Caco-2 (cell line): ENCODE measurements at places on chromosomes 11 and 22.

GRCh38 chr11:12480401-12480800, 103.0 kb downstream of the PARVA start:
- no peaks in the 10 kb centered on the region for H3K27me3 ChIP-seq
- H3K4me3 ChIP-seq = no peak overlapping the region
- no peaks in the 10 kb centered on the region for H3K4me1 ChIP-seq
- no peak for DNase-seq
- no peak overlapping the region for H3K27ac ChIP-seq

DNA sequence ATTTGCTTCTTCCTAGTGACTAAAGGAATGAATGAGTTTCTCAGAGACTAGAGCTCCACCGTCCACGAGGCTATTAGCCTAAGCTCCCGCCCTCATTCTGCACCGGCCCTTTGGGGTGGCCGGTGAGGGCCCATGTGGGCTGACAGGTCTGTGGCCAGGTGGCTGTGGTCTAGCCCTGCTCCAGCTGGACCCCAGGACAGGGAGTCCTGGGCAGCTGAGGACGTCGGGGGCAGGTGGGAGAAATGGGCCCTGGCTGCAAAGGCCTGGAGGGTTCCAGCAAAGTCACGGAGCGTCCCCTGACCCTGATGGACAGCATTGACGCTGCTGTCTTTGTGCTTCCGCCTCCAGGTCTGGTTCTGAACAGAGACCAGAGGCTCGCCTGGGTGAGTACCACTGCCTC, 12.2 kb downstream of the SERHL2 start:
- DNase-seq = no peak
- no peaks in the 10 kb centered on the region for H3K27me3 ChIP-seq
- no peaks in the 10 kb centered on the region for H3K36me3 ChIP-seq
- peaks cover 14% of the 10 kb centered on the region; the same call in 1 of the 2 replicates for H3K4me1 ChIP-seq
- H3K27ac ChIP-seq = no peak overlapping the region
- H3K4me3 ChIP-seq = no peak overlapping the region

- H3K27ac ChIP-seq = no peak overlapping the region
- no peaks in the 10 kb centered on the region for H3K27me3 ChIP-seq
- DNase-seq = no peak
These were observed 58.2 kb downstream of the ZNF280B start for GRCh38 chr22:22450343-22450839.

DNA sequence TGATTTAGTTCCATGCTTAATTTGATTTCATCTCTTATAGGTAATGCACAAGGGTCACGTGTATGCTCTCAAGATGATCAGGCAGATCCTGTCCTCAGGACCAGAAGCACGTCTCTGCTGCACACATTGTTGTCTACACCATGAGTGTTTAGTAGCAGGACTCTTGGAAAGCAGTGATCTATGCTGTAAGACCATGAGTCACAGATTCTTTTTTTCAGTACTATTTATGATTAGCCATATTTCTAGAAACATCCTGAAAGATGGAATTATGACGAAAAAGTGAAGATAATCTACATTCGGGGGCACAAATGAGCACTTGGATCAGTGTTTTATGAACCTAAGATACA, 29.6 kb downstream of the ZBED4 start:
- H3K4me3 ChIP-seq = no peak overlapping the region
- DNase-seq = no peak
- H3K27ac ChIP-seq = no peak overlapping the region
- H3K36me3 ChIP-seq = peaks cover 2% of the 10 kb centered on the region; the same call in 1 of the 2 replicates
- H3K4me1 ChIP-seq = no peaks in the 10 kb centered on the region
- no peaks in the 10 kb centered on the region for H3K27me3 ChIP-seq

GRCh38 chr11:61392981-61393595, 701 bp downstream of the TMEM216 start:
- DNase-seq = peak; percentile 32
- peaks cover 4% of the 10 kb centered on the region for H3K36me3 ChIP-seq
- H3K4me1 ChIP-seq = no peaks in the 10 kb centered on the region
- H3K27me3 ChIP-seq = no peaks in the 10 kb centered on the region
- peak overlapping the region; percentile 98 for H3K27ac ChIP-seq
- peak overlapping the region; percentile 94 for H3K4me3 ChIP-seq

DNA sequence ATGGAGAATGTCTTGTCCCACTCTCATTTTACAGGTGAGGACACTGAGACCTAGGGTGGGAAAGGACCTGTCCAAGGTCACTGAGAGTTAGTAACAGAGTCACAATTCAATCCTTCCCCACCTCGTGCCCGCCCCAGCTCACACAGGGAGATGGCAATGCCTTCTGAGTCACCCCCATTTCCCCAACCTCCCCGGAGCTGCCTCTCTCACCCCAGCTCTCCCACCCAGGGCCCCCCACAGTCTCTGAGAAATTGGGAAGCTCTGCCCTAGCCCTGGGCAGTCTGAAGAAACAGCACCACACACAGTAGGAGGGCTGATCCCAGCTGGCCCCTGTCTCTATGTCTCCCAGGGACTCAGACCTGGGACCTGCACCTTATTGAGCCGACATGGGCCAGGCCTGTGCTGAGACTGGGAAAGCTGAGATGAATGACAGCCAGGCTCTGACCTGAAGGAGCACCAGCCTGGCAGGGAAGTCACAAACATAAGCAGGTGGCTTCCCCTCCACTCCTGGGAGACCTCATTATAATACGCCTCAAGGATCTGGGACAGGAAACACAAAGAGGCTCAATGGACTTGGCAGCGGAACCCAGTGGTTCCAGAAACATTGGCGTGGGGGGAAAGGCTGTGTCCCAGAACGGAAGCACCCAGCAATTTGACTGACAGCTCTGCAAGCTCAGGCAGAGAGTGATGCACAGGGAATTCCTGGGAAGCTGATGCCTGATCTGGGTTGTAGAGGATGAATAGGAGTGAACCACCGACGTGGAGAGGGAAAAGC, 51.0 kb downstream of the CD6 start:
- H3K4me1 ChIP-seq = no peaks in the 10 kb centered on the region
- H3K4me3 ChIP-seq = no peak overlapping the region
- H3K36me3 ChIP-seq = no peaks in the 10 kb centered on the region
- H3K27me3 ChIP-seq = no peaks in the 10 kb centered on the region
- DNase-seq = no peak

- H3K36me3 ChIP-seq = no peaks in the 10 kb centered on the region
- no peak overlapping the region for H3K4me3 ChIP-seq
- no peaks in the 10 kb centered on the region; the same call in 1 of the 2 replicates for H3K27me3 ChIP-seq
- H3K27ac ChIP-seq = no peak overlapping the region
These were observed 22.1 kb downstream of the FLI1 start for GRCh38 chr11:128715691-128716561.

GRCh38 chr11:76248210-76248609, 41.9 kb upstream of the WNT11 start:
- H3K27ac ChIP-seq = no peak overlapping the region
- no peak for DNase-seq
- no peak overlapping the region for H3K4me3 ChIP-seq
- no peaks in the 10 kb centered on the region for H3K4me1 ChIP-seq
- H3K36me3 ChIP-seq = no peaks in the 10 kb centered on the region
- H3K27me3 ChIP-seq = no peaks in the 10 kb centered on the region

GRCh38 chr11:2889362-2890273, 4.0 kb upstream of the CDKN1C start:
- no peaks in the 10 kb centered on the region for H3K27me3 ChIP-seq
- H3K4me3 ChIP-seq = no peak overlapping the region
- peaks cover 46% of the 10 kb centered on the region for H3K4me1 ChIP-seq

- no peak for DNase-seq
- no peak overlapping the region for H3K27ac ChIP-seq
- H3K27me3 ChIP-seq = no peaks in the 10 kb centered on the region
- H3K4me3 ChIP-seq = no peak overlapping the region
- H3K36me3 ChIP-seq = peaks cover 4% of the 10 kb centered on the region; the same call in 1 of the 2 replicates
- peaks cover 38% of the 10 kb centered on the region for H3K4me1 ChIP-seq
These were observed 1.9 kb upstream of the ANO9 start for GRCh38 chr11:443542-444199.

DNA sequence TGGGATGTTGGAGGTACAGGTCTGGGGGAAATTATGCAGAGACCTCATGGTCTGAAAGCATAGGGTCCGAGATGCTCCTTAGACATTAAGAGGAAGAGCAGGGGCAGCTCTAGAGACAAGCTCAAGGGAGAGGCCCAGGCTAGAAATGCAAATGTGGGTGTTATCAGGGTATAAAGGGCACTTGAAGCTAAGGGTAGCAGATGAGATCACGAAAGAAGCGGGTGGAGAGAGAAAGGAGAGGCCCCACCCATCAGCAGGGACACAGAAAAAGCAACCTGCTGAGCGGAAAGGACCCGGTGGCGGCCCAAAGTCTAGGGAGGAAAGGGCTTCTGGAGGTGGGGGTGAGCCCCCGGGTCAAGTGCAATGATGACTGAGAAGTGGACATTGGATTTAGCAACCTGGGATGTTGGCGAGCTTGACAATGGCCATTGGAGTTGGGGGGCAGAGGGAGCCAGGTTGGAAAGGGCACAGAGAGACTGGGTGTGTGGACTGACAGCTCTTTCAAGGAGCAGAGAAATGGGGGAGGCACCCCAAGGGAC, 8.9 kb downstream of the TMPRSS6 start:
- H3K27ac ChIP-seq = no peak overlapping the region
- DNase-seq = no peak
- peaks cover 11% of the 10 kb centered on the region for H3K4me1 ChIP-seq
- no peaks in the 10 kb centered on the region for H3K36me3 ChIP-seq
- H3K4me3 ChIP-seq = no peak overlapping the region
- H3K27me3 ChIP-seq = no peaks in the 10 kb centered on the region

DNA sequence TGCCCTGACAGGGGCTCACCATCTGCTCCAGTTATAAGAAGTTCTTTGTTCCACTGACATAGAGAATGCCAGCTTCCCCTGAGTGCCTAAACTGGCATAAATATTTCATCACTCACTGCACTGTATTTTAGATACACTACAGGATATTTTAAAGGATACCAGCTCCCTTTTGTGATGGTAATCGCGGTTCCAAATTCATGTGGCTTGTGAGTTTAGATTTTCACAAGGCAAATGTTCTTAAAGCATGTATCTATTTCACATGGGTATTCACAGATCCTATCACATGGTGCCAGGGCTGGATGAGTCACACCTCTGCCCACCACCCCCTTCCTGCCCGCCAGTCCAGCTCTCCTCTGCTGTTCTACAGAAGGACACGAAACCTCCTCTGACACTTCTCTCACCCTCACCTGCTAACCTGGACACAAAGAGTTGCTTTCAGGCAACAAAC, 105.5 kb downstream of the KCNC1 start:
- H3K4me1 ChIP-seq = no peaks in the 10 kb centered on the region
- no peaks in the 10 kb centered on the region for H3K27me3 ChIP-seq
- no peak overlapping the region for H3K27ac ChIP-seq
- no peaks in the 10 kb centered on the region for H3K36me3 ChIP-seq
- DNase-seq = no peak

DNA sequence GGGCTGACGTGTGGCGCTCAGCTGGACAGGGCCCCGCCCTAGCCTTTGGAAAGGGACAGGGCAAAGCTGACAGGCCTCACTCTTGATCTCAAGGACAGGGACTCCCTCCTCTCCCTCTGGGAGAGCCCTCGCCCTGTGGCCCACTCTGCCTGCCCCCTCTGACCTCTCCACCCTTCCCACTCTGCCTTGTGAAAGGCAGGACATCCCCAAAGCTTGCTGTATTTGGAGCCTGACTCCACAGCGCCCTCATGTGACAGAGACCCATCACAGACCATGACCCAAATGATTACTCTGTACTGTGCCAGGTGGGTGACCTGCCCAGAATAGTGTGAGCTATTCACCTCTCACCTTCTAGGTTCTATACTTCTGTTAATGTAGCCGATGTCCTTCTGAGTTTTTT, 18.8 kb downstream of the P2RY2 start:
- DNase-seq = peak; percentile 77
- peaks cover 4% of the 10 kb centered on the region; the same call in 1 of the 2 replicates for H3K4me1 ChIP-seq
- H3K4me3 ChIP-seq = no peak overlapping the region

GRCh38 chr11:35185696-35186095, 46.7 kb downstream of the CD44 start:
- no peak overlapping the region for H3K4me3 ChIP-seq
- no peak overlapping the region for H3K27ac ChIP-seq
- no peaks in the 10 kb centered on the region for H3K27me3 ChIP-seq
- H3K4me1 ChIP-seq = peaks cover 10% of the 10 kb centered on the region
- DNase-seq = no peak

DNA sequence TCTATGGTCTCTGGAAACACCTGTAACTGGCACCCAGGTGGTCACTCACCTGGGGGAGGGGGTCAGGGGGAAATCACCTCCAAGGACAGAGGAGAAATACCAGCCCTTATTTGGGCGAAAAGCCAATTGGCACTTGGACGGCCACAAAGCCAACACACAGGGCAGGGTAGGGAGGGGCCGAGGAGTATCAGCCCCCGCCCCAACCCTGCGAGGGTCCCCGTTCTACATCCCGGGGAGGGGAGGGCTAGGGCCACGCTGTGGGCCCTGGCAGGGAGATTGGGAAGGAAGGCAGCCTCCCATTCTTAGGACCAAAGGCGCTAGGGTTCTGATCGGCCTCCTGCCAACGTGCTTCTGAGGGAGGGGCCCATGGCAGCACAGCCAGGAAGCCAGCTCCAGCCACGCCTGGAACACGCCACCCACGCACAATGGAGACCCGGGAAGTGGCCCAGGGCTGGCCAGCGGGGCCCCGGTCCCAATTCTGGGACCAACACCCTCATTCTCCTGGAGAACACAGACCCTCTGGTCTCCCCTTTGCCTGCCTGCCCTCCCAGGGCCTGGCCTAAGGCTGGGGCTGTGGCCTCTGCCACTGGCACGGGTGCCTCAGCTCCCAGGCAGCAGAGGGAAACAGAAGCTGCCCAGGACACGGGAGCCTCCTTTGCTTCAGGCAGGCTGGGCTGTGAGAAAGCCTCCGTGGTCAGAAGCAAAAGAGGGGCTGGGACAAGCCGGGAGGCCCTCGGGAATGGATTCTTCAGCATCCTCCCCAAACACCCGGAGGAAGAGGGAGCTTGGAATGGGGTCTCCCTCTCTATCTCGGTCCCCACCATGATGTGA, 7.4 kb downstream of the CBX6 start:
- H3K4me1 ChIP-seq = no peaks in the 10 kb centered on the region; the same call in 1 of the 2 replicates
- H3K36me3 ChIP-seq = peaks cover 2% of the 10 kb centered on the region; the same call in 1 of the 2 replicates
- H3K4me3 ChIP-seq = no peak overlapping the region
- H3K27ac ChIP-seq = peak overlapping the region; percentile 60
- DNase-seq = no peak
- H3K27me3 ChIP-seq = no peaks in the 10 kb centered on the region

DNA sequence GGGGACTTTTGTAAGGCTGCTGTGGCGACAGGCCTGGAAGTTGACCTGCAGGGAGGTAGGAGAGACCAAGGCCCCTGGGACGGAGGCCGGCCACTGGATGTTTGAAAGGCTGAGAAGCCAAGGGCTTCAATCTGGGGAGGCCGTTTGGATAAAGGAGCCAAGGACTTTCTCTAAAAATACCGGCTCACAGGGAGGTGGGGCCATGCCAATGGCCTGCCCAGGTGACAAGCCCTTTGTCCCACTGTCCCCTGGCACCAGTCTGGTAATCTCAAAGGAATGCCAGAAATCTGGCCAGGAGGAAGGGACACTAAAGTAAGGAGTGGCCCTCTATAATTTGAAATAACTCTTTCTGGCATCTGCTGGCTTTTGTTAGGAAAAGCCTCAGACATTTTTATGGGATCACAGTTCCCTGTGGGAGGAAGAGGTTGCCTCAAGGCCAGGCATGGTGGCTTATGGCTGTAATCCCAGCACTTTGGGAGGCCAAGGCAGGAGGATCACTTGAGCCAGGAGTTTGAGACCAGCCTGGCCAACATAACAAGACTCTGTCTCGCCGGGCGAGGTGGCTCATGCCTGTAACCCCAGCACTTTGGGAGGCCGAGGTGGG, 1.9 kb upstream of the CHKA start:
- peak overlapping the region; percentile 96 for H3K27ac ChIP-seq
- peak; percentile 77 for DNase-seq
- no peaks in the 10 kb centered on the region for H3K36me3 ChIP-seq
- no peak overlapping the region for H3K4me3 ChIP-seq
- no peaks in the 10 kb centered on the region for H3K27me3 ChIP-seq
